CD4-positive, alpha-beta T cell treated with Interleukin-21 for 1 hour (primary cell): ENCODE measurements at places on chromosomes 4 and X.
A peak's percentile ranks its signal among the peaks of the same experiment; 100 is the strongest.

GRCh38 chr4:77701121-77701520 lies 95.5 kb downstream of the CXCL13 start:
- no peak for DNase-seq

- DNase-seq: no peak
Observed at GRCh38 chrX:122868631-122869030, 315.4 kb upstream of the GRIA3 start.

DNA sequence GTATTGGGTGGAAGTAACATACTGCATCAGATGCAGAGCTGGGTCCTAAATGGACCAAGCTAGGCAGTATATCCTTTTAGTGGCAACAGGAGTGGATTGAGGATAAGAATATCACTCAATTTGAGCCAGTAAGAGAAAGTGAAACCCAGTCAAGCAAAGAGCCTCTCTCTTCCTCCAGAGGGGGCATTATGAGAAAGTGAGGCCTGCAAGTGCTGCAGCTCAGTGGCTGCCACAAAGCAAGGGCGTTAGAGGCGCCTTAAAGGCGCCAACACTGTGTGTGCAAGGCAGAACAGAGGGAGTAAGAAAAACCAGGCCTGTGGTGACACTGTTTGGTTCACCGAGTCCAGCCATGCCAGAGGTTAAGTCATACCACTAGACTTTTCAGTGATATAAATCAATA lies 17.5 kb downstream of the STX18 start:
- DNase-seq: peak; percentile 65

- peak; percentile 88 for DNase-seq
Observed at GRCh38 chrX:131816551-131817136, 206.5 kb upstream of the STK26 start.

- no peak for DNase-seq
Observed at GRCh38 chrX:136318156-136318555, 17.4 kb downstream of the ADGRG4 start.

DNA sequence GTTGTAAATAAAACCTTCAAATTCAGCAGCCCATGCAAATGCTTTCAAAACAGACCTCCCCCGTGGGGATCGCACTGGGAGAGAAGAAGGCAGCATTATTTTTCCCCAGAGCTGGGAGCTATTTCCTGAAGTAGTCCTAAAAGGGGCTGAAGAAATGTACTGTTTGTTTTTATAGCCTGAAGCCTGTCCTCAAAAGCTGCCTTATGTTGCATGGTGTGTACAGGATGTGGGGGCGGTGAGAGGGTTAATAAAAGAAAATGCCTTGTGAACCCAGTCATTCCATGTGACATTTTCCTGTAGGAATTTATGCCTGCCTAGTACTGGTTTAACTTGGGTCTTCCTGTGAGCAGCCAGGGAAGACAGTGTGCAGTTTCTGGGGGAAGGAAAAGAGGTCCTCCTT lies 144.1 kb downstream of the SOWAHB start:
- DNase-seq: no peak

GRCh38 chr4:23733476-23733875 lies 156.4 kb downstream of the PPARGC1A start:
- DNase-seq: no peak

DNA sequence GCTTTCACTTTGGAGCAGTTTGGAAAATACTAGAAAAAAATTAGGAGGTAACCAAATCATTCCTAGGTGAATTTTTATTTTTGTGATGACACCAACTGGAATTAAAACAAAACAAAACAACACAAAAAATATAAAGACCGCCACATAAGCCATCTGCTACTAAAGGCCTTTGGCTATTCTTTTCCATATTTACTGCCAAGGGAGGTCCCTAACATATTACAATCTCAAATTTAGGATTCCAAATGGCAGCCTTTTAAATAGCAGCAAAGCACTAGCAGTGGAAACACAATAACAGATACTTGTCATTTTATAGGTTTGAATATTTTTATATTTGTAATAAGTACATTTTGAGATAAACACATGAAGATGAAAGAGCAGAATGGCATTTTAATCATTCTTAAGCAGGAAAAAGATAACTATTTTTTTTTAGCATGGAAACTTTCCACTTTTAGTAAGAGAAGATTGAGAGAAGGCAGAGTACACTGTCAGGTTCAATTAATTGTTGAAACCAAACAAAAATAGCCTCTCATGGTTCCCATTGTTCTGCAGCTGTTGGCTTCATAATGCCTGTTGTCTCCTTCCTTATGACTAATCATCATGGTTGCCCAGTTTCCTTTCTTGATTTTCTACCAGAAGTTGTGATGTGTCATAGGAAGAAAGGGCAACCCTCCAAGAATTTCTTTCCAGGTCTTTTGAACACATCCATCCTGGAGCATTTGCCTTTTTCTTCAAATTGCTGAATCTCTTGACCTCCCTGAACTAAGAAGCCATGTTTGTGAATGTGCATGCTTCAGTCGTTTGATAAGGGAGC lies 219.0 kb upstream of the EMCN start:
- no peak for DNase-seq

DNA sequence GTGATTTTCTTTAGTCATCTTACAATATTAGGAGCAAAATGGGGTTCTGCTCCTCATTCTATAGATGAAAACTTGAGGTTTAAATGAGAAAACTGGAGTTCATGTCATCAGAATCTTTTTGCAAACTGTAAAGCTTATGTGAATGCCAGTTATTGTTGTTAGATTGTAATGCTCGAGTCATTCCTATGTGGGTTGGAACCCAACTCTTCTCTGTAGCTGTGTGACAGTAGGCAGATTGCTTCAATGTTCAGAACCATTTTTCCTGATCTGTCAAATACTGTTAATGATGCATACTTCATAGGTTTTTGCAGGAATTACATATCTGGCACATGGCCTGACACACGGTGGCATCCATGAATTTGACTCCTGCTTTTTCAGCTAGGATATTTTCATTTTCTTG lies 178.9 kb downstream of the RAPGEF2 start:
- DNase-seq: no peak

GRCh38 chrX:1387141-1387776 lies 4.7 kb downstream of the SLC25A6 start:
- DNase-seq: no peak

DNA sequence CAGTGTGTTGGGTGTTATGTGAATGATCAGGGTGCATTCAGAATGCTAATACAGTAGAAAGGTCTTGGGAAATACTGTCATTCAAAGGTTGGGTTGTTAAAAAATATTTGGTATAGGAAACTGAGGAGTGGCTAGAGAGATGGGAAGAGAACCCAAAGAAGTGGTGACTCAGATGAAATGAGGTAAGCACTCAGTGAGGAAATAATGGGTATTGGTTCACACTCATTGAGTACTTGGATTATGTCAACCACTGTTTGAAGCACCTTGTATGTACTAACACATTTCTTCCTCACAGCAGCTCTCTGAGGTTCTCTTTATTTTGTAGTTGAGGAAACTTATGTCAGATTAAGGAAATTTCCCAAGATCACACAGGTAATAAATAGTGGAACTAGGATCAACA lies 40.8 kb upstream of the NUDT6 start:
- DNase-seq: no peak

DNA sequence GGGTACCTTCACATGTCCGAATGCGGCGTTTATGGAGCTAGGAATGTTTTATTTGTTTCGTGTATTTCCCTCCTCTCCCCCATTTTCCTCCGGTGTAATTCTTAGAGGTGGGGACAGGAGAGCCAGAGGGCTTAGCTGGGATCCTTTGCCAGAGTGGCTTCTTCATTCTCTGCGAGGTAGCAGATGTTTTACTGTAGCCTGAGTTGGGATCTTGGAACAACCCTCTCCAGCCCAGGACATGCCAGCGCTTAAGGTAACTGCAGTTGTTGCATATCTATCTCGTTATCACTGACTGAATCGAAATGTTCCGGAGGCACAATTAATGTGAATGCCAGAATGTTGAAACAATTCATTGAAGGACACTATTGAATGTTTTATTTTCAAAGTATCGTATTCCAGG lies 59.0 kb upstream of the DYNLT3 start:
- no peak for DNase-seq

GRCh38 chrX:35743331-35743730 lies 54.8 kb upstream of the MAGEB16 start:
- no peak for DNase-seq

GRCh38 chrX:75273483-75273882 lies 402 bp upstream of the UPRT start:
- DNase-seq: no peak

DNA sequence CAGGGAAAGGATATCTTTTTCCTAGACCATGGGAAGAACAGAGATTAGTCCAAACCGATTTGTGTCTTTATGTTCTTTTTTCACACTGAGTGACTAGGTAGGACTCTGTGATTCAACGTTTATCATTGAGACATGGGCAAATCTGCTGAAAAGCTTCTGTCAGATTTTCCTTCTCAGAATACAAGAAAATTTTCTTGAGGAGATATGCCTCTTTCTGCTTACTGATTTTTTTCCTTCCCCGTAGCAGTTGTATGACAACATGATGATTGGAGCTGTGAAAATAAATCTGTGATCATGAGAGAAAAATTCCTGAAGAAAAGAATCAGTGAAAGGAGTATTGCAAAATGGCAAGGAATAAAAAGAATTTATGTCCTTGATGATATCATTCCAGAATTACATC lies 130.6 kb upstream of the FAT4 start:
- DNase-seq: no peak

GRCh38 chr4:10787365-10787764 lies 102.8 kb upstream of the CLNK start:
- DNase-seq: no peak

- DNase-seq: no peak
Observed at GRCh38 chr4:183797011-183797444, 108.1 kb upstream of the STOX2 start.
